Immature natural killer cell (primary cell): ENCODE measurements at places on chromosomes 5 and 9. TPM values are rescaled to one million over a fixed set of nuclear protein-coding genes. Genes with fewer than 3 reads are reported as not detected.

DNA sequence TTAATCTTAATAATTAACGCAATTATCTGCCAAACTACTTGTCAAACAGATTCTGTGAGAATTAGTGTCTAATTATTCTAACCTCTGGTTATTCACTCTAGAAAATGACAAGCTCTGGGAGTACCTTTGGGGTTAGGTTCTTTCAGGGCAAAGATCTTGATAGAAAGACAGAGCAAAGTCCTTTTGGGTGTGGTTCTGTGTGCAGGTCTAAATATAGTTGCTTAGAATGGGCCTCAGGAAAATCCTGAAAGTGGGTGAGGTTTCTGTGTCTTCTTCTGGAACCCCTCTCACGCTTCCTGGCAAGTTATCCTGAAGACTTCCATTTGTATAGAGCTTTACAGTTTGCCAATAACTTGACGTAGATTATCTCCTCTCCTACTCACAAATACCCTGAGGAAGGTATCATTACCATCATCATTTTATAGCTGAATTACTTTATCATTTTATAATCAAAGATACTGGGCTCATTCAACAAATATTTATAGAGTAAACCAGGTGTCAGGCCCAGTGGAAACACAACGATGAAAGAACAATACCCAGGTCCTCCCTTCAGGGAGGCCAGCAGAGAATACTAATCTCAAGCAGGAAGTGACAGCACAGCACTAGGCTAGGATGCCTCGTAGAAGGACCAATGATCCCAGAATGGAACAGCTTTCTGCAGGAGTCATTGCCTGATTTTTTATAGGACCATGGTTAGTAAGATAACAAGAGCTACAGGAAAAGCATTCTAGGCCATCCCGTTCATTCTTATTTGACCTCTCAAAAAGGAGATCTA lies 27.6 kb upstream of the LHFPL2 start:
- DNase-seq: no peak
- no peaks in the 10 kb centered on the region for H3K36me3 ChIP-seq
- no peak overlapping the region for H3K4me3 ChIP-seq
- no peaks in the 10 kb centered on the region for H3K4me1 ChIP-seq

GRCh38 chr5:60856066-60856465 lies 12.0 kb upstream of the ELOVL7 start:
- H3K27ac ChIP-seq: no peak overlapping the region
- H3K4me1 ChIP-seq: no peaks in the 10 kb centered on the region
- H3K36me3 ChIP-seq: peaks cover 4% of the 10 kb centered on the region
- no peak for DNase-seq
- H3K27me3 ChIP-seq: no peaks in the 10 kb centered on the region

- no peak overlapping the region for H3K27ac ChIP-seq
- H3K4me3 ChIP-seq: no peak overlapping the region
- DNase-seq: peak; percentile 6
- no peaks in the 10 kb centered on the region for H3K27me3 ChIP-seq
- H3K36me3 ChIP-seq: peaks cover 11% of the 10 kb centered on the region
- no peaks in the 10 kb centered on the region for H3K4me1 ChIP-seq
These were observed 78.8 kb upstream of the GPBP1 start for GRCh38 chr5:57094753-57095683.

GRCh38 chr5:154522284-154522683 lies 44.3 kb upstream of the HAND1 start:
- peaks cover 10% of the 10 kb centered on the region for H3K27me3 ChIP-seq
- no peak for DNase-seq
- no peak overlapping the region for H3K4me3 ChIP-seq

- H3K27me3 ChIP-seq: peaks cover 3% of the 10 kb centered on the region
- H3K4me3 ChIP-seq: no peak overlapping the region
- H3K4me1 ChIP-seq: no peaks in the 10 kb centered on the region
- H3K27ac ChIP-seq: no peak overlapping the region
- no peaks in the 10 kb centered on the region for H3K36me3 ChIP-seq
These were observed 12.2 kb upstream of the MPDZ start for GRCh38 chr9:13291718-13292117.

GRCh38 chr9:92492781-92493401 lies 10.6 kb upstream of the ASPN start:
- no peak overlapping the region for H3K4me3 ChIP-seq
- no peak for DNase-seq
- no peaks in the 10 kb centered on the region for H3K4me1 ChIP-seq
- no peak overlapping the region for H3K27ac ChIP-seq
- H3K36me3 ChIP-seq: peaks cover 2% of the 10 kb centered on the region
- no peaks in the 10 kb centered on the region for H3K27me3 ChIP-seq

- no peaks in the 10 kb centered on the region for H3K36me3 ChIP-seq
- H3K27me3 ChIP-seq: no peaks in the 10 kb centered on the region
- no peaks in the 10 kb centered on the region for H3K4me1 ChIP-seq
- no peak overlapping the region for H3K4me3 ChIP-seq
- DNase-seq: peak; percentile 16
- no peak overlapping the region for H3K27ac ChIP-seq
These were observed 129.0 kb downstream of the COL23A1 start for GRCh38 chr5:178461004-178461730.

GRCh38 chr5:24222876-24223275 lies 421.9 kb downstream of the CDH10 start:
- no peak overlapping the region for H3K27ac ChIP-seq
- peaks cover 7% of the 10 kb centered on the region for H3K36me3 ChIP-seq
- no peak overlapping the region for H3K4me3 ChIP-seq
- H3K27me3 ChIP-seq: no peaks in the 10 kb centered on the region
- no peaks in the 10 kb centered on the region for H3K4me1 ChIP-seq

- no peak for DNase-seq
- no peak overlapping the region for H3K27ac ChIP-seq
- peaks cover 4% of the 10 kb centered on the region for H3K27me3 ChIP-seq
- no peaks in the 10 kb centered on the region for H3K36me3 ChIP-seq
- H3K4me1 ChIP-seq: no peaks in the 10 kb centered on the region
- no peak overlapping the region for H3K4me3 ChIP-seq
These were observed 182.7 kb downstream of the OLFM1 start for GRCh38 chr9:135269912-135270830.

GRCh38 chr9:119272500-119273211 lies 96.6 kb downstream of the BRINP1 start:
- H3K27ac ChIP-seq: no peak overlapping the region
- peaks cover 1% of the 10 kb centered on the region for H3K27me3 ChIP-seq
- no peak overlapping the region for H3K4me3 ChIP-seq
- DNase-seq: no peak

GRCh38 chr9:87515588-87516221 lies 18.0 kb downstream of the DAPK1 start:
- H3K4me3 ChIP-seq: no peak overlapping the region
- peaks cover 2% of the 10 kb centered on the region for H3K27me3 ChIP-seq
- no peak overlapping the region for H3K27ac ChIP-seq
- no peak for DNase-seq

GRCh38 chr9:33044677-33045282 lies 19.7 kb downstream of the DNAJA1 start:
- H3K4me1 ChIP-seq: peaks cover 14% of the 10 kb centered on the region
- H3K36me3 ChIP-seq: peaks cover 16% of the 10 kb centered on the region
- H3K4me3 ChIP-seq: peak overlapping the region; percentile 81
- DNase-seq: no peak
- H3K27me3 ChIP-seq: no peaks in the 10 kb centered on the region

DNA sequence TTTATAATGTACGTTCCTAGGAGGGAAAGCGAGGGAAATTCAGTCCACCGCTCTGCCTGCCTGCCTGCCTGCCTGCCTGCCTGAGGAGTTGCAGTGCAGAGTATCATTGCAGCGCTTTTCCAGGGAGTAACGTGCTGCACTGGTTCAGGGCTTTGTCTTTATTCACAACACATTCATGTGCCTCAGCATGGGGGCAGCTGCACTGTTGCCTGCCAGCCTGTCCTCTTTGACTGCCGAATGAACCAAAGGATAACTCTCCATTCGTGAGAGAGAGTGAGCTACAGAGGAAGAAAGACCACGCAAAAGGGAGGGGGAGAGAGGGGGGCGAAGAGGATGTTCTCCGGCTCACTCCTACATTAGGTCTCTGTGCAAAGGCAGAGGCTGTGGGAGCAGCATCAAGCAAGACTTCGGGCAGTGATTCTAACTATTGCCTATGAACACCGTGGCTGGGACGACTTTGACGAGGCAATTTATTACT lies 791.2 kb downstream of the MAT2B start:
- H3K36me3 ChIP-seq: no peaks in the 10 kb centered on the region
- no peak for DNase-seq
- no peaks in the 10 kb centered on the region for H3K4me1 ChIP-seq
- H3K27me3 ChIP-seq: no peaks in the 10 kb centered on the region
- H3K27ac ChIP-seq: no peak overlapping the region

DNA sequence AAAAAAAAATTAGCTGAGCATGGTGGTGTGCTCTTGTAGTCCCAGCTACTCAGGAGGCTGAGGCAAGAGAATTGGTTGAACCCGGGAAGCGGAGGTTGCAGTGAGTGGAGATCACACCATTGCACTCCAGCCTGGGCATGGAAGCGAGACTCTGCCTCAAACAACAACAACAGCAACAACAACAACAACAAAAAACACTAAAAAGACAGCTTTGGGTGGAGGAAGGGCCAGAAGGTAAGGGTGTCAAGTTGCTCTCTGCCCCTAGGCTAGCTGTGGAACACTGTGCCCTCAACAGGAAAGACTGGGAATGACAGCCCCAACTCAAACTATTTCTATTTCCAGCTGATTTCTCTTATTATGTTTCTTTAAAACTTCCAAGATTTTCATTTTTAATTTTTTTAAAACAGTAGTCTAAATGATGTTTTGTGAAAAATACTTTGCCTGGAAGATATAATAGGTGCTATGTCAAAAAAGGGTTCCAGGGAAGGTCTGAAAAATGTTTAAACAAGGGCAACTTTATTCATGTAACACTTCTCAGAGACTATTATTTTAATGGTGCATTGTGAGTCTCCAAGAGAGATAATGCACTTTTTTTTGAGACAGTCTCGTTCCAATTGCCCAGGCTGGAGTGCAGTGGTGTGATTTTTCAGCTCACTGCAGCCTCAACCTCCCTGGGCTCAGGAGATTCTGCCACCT lies 29.9 kb downstream of the CLINT1 start:
- no peak for DNase-seq
- peak overlapping the region; percentile 5 for H3K27ac ChIP-seq
- H3K4me1 ChIP-seq: peaks cover 84% of the 10 kb centered on the region
- peak overlapping the region; percentile 58 for H3K4me3 ChIP-seq
- no peaks in the 10 kb centered on the region for H3K36me3 ChIP-seq
- H3K27me3 ChIP-seq: peaks cover 1% of the 10 kb centered on the region

DBH gene
- polyA plus RNA-seq: not detected

DMRT3 gene
- not detected for polyA plus RNA-seq

KCNMB1 gene
- 0.07 TPM for polyA plus RNA-seq

ZNF608 gene
- not detected for polyA plus RNA-seq

RANBP6 gene
- polyA plus RNA-seq: 20.7 TPM

CA9 gene
- polyA plus RNA-seq: not detected

CNTFR gene
- not detected for polyA plus RNA-seq
